T-helper 2 cell treated with Interferon-gamma antibody and Interleukin-4, amounts not matched to agents 5 μg/mL and 100 μg/mL, for 36 hours (primary cell): ENCODE measurements at places on chromosomes 7 and 10.

DNA sequence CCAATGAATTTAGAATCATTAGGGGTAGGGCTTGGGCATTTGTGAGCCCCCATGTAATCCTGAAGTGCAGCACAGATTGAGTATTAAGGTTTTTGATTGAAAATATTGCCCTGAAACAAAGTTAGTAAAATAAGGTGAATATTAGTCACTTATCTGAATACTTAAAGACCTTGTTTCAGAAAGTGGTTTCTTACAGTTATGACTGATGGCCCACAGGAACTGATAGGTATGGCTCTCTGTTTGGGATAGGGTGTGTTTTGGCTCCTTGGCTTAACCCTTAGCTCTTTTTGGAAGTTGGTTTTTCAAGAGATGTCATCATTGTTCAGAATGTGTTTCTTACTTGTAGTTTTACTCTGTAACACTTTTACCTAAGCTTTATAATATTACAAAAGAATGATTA is 34.8 kb downstream of the MDFIC start:
- DNase-seq, result no peak

GRCh38 chr7:10355816-10356215 is 617.9 kb upstream of the PHF14 start:
- DNase-seq, result no peak

DNA sequence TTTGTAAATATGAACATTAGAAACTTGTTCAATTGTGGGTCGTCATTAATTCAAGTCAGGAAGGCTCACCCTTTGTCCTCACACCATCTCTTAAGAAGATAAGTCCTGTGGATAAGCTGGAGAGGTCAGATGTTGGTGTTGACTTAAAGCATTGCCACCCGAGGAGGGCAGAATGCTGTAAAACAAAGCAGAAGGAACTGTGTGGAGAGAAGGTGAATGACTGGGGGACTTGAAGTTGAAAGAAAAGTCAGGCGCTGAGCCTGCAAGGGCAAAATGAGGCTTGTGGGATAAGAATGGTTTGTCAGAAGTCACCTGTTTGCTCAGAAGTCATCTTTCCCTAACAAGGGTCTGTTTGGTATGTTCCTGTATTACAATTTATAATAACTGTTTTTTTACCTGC is 9.1 kb downstream of the RPA3 start:
- DNase-seq, result no peak

DNA sequence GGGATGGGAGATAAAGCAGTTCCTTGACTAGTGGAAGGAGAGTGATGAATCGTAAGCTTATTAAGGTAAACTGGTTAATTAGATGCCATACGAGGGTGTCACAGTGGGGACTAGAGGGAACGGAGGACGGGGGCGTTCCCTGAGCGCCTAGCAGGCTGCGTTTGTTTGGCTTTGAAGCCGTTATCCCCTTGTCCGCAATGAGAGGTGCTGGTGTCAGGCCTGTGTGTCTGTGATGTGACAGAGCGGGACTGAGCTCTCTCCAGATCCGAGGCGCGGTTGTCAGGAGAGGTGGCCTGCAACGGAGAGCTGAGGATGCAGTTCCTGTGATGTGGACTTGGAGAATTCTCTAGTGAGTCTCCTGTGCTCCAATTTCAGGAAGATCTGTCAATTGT is 60.0 kb upstream of the PRPS1L1 start:
- no peak for DNase-seq

DNA sequence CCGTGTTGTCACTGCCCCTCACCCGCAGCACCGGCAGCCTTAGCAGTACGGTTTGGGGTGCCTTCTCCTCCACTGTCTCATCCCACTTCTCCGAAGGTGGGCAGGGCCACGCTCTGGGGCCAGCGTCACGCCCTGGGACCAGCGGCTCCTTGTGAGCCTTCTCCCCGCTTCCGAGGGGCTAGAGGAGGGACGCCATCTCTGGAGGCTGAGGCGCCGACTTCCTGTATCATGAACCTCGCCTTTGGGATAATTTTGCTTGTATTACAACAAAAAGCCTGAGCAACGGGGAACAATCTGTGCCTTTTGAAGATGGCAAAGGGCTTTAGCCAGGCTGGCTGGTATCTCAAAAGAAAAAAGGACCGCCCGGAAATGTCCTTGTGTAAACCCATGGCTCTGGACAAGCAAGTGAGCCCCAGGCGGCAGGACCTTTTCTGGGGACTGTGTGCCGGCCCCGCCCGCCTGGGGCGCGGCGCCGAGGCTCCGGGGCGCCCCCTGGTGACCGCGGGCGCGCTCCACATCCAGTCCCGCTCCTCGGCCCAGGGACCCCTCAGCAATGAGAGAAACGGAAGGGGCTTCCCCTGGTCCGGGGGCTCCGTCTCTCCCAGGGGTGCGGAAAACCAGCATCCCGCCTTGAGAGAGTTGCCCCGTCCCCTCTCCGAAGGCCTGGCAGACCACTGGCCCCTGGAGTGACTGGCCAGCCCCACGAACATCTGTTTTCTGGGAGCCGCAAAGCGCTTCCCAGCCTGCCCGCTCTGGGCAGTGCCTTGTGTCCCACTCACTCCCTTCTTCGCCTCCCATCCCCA is 3.8 kb downstream of the DEPP1 start:
- DNase-seq, result peak; percentile 71

DNA sequence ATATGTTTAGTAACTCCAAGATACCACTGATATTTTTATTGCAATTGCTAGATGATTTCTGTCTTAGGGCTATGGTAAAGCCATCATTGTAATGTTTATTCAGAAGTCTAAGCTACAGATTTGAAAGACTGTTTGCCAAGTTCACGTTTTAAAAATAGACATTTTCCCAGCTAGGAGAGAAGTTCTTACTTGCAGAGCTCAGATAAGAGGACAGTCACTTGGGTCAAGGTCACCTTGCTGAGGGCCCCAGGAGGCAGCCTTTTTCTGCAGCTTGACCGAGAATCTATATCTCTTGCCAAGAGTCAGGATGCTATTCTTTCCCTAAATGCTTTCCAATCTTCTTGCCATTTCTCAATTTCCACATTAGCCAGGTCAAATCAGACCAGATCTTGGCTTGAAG is 1011.2 kb downstream of the KCNMA1 start:
- no peak for DNase-seq

GRCh38 chr7:1948887-1949680 is 279.0 kb downstream of the ELFN1 start:
- no peak for DNase-seq

DNA sequence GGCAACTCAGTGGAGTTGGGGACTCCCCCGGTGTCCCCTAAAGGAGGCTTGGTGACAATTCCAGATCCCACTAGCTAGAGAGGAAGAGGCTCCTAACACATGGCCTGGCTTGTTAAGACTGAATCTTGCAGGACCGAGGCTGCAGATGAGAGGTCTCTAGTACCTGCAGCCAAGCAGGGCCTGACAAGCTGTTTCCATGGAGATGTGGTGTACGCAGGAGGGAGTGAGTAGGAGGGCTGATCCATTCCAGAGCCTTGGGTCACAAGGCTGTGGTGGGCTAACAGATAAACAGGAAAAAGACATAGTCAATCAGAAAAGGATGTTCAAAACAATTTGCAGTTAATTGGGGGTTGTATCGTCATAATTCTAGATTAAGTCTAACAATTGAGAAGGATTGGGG is 77.3 kb upstream of the MKLN1 start:
- no peak for DNase-seq

DNA sequence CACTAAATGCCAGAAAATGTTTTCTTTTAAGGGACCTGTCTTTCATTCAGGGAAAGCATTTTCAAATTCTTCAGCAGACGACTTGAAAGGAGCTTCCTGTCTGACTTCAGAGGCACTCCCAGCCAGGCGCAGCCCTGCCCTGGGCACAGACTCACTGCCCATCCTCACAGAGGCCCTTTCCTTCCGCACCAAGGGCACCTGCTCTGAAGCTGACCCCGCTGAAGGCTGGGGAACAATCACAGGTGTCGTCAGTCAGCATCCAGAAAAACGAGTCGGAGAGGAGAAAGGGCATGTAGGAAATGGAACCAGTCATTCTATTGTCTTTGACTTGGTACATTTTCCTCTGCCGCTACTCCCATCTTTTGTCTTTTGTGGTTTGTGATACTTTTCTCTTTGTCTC is 125.3 kb upstream of the PARD3 start:
- no peak for DNase-seq
